ENCODE measurements at places on chromosomes 12 and 14.
A peak's percentile ranks its signal among the peaks of the same experiment; 100 is the strongest.

- DNase-seq, result peak; percentile 34
Measured at GRCh38 chr12:123715195-123715594, 3.0 kb downstream of the ATP6V0A2 start.

DNA sequence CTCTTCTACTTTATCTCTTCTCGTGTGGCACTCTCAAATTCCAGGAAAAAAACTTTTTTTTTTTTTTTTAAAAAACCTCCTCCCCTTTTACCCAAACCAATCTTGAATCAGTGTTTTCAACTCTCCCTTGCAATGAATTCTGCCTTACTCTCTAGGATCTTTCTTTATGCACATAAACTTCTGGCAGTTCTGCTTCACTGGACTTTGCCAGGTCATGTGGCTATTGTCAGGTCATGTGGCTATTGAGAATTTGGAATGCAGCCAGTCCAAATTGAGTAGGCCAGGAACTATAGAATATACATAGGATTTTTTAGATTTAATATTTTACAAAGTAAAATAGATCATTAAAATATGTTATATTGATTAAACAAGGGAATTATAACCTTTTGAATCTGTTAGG, 218.2 kb downstream of the TMTC3 start:
- DNase-seq, result no peak

DNA sequence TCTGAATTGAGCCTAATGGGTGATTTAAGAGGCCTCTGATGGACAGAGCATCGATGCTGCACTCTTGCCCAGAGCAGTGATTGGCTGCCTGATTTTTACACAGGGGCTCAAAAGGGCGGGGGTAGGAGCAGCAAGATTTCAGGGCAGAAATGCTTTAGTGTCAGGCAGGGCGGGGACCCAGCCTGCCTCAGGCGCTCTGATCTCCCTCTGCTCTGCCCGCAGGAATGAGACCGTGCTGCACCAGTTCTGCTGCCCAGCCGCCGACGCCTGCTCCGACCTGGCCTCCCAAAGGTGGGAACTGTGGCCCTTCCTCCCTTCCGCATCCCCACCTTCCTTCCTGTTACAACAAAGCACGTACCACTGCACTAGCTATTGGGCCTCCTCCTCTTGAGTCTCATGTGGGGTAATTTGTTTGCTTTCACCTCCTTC, 32.4 kb downstream of the IQSEC3 start:
- no peak for DNase-seq

DNA sequence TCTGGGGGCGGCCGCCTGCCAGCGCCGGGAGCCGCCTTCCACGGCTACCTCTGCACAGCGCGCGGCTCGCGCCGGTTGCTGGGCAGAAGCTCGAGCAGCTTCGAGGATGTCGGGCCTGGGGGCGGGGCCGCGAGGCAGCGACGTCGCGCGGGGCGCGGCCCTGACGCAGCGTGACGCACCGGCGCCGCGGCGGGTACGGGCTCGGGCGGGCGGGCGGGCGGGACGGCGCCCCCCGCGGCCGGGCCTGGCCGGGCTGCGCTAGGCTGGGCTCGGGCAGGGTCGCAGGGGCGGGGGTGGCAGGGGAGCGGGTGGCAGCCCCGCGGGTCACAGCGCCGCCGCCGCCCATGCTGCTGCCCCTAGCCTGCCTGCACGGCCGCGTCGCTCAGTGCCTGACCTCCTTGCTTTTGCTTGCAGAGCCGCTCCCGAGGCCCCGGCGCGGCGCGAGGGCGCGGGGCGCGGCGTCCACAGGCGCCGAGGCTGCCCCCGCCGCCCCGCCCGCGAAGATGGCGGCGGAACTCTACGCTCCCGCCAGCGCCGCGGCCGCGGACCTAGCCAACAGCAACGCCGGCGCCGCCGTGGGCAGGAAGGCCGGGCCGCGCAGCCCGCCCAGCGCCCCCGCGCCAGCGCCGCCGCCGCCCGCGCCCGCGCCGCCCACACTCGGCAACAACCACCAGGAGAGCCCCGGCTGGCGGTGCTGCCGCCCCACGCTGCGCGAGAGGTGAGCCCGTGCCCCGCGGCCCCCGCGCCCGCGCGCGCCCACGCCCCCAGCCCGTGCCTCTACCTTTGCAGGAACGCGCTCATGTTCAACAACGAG, at the start of gene BTBD6:
Gene BTBD6, plus strand, starts transcription at position 166 of the 814 bp plus-strand sequence. Its CDS starts 179 bp downstream, at position 345.
- peak; percentile 93 for DNase-seq

DNA sequence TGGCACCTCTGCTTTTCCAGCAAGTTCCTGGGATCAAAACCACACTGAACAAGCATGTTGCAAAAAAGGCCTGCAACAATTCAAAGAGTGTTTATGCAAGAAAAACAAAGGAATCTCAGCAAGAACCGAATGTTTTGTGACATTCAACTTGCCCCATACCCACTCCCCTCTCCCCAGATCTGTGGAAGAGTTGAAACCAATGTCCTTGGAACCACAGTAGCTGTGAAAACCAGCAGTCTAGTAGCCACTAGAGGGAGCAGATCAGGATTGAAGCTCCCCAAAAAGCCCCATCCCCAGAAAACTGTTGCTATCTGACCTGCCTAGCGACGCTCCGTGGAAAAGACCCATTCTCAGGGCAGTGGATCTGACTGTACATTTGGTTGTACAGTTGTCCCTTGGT, 27.1 kb downstream of the PRKAB1 start:
- no peak for DNase-seq

DNA sequence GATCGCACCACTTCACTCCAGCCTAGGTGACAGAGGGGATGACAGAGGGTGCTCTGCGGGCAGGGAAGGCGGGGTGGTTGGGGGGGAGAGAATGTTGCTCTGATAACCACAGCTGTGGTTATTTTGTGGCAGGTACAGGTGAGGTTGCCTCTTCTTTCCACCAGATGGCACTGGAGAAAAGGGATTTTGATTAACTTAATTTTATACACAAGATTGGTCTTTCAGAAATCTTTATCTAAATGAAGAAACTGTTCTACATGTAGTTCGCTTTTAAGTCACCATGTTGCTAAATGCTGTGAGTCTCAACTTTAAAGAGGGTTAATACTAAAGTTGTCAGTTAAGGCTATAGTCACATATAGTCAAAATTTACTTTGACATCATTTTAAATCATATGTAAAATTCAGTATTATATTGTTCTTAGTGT, 25.7 kb downstream of the FGF23 start:
- no peak for DNase-seq

GRCh38 chr12:41531147-41531829, 343.2 kb downstream of the PDZRN4 start:
- DNase-seq, result no peak

DNA sequence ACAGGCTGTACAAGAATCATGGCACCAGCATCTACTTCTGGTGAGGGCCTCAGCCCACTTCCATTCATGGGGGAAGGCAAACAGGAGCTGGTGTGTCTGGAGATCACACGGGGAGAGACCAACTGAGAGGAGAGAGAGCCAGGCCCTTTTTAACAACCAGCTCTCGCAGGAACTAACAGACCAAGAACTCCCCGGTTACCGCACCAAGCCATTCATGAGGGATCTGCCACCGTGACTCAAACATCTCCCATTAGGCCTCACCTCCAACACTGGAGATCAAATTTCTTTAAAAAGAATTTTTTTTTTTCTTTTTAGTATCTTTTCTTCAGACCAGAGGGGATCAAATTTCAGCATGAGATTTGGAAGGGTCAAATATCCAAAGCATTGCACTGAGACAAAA, 16.7 kb upstream of the AQP2 start:
- no peak for DNase-seq

DNA sequence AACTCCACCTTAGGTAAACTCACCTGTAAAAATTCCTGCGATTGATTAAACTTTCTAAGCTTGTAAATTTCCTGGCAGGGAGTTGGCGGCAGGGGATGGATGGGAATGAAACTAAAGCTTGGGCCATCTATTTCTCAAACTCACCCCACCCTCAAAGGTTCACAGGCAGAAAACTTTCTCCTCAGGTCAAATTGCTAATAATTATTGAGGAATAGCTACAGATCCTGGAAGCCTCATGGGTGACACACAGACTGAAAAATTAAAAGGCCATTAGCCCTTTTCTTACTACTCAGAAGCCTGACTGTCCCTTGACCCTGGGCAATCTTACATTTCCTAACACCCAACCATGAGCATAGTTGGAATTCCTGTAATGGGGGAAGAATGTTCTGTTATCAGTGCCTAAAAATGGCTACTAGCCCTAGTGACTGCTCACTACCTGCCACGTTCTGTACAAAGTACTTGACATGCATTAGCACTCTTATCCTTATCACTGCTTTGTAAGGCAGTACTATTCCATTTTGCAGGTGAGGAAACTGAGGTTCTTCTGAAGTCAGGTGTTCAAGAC, 12.4 kb upstream of the SYNDIG1L start:
- DNase-seq, result no peak

- DNase-seq, result peak; percentile 70
Measured at GRCh38 chr12:89863493-89863938, 154.9 kb upstream of the ATP2B1 start.

DNA sequence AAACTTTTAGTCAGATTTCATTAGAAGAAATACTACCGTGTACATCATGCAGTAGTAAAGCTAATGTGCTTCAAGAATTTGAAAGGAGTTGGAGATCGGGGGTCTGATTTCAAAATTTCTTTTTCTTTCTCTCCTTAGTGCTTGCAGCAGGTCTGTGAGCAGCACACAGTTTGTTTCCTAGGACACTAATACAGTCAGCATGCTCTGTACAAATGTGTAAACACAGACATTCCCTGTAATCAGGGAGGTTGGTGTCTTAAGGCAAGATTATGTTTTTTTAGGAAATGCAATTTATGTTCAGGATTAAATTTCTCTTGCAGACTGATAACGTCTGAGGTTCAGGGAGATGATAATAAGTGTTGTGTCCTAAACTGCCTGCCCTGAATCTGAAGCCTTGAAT, 142.7 kb downstream of the ALX1 start:
- DNase-seq, result no peak

GRCh38 chr12:109545826-109546225, 27.5 kb downstream of the MMAB start:
- DNase-seq, result no peak

- DNase-seq, result peak; percentile 43
Measured at GRCh38 chr12:32390572-32391219, 8.7 kb upstream of the FGD4 start.

GRCh38 chr12:22856178-22856577, 231.2 kb downstream of the ETNK1 start:
- DNase-seq, result no peak

GRCh38 chr12:107526555-107527180, 158.9 kb upstream of the PWP1 start:
- DNase-seq, result no peak

- DNase-seq, result no peak
Measured at GRCh38 chr12:1351926-1352325, 242.5 kb downstream of the FBXL14 start.

DNA sequence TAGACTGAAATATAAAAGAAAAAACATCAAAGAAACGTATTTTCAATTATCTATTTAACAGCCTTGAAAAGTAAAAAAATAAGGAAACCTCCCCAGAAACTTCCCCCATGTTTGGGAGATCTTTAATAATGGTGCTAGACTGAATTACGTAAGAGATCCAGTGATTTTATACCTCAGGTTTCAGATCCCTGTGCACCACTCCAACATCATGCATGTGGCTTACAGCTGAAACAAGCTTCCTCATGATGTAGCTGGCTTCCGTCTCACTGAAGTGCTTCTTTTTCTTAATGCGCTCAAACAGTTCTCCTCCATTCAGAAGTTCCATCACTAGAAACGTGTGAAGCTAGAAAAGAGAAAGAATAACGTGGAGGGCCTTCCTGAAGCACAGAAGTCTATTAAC, 78.0 kb upstream of the TTC7B start:
- no peak for DNase-seq

DNA sequence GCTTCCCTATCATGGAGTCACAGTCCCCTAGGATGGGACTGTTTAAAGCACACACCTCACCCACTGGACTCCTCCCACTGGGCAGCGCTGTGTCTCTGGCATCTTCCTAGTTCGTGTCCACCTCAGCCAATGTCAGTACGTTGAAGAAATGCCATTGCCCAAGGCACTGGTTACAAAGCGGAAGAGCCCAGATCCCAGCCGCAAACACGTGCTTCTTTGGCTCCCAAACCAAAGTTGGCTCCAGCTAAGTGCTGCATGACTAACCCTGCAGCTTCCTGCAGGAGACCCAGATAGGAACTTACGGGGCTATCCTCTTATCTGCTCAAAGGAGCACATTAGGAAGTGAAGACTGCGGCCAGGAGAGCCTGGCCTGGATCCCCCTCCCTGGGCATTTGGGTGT, 9.3 kb downstream of the SYNE3 start:
- DNase-seq, result no peak

DNA sequence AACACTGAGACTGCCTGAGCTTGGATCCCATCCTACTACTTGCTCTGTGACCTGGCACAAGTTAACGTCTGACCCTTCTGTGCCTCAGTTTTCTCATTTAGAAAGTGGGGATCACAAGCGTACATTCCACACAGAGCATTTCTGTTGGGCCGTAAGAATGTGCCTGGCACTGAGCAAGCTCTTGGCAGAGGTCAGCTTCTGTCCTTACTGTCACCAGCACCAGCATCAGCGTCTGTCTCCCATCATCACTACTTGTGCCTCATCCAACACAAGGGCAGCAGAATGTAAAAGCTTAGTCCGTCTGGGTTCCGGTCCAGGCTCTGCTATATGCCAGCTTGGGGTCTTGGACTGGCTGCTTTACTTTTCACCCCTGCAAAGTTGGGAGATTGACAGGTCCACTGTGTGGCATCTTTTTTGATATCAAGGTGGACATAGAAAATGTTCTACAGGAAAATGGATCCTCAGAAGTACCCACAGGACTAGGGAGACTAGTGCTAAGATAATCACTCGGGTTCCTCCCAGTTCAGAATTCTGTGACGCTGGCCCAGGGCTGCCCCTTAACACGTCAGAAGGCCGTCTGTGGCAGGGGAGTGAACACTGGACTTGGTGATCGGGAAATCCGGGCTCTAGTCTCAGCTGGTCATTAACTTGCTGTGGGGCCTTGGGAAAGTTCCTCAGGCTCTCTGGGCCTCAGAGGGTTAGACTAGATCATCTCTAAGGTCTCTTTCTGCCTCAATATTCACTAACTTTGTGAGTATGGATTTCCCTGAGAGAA, 65.9 kb downstream of the CACNA1C start:
- no peak for DNase-seq

GRCh38 chr14:101188571-101188915, 285.0 kb upstream of the RTL1 start:
- DNase-seq, result no peak

DNA sequence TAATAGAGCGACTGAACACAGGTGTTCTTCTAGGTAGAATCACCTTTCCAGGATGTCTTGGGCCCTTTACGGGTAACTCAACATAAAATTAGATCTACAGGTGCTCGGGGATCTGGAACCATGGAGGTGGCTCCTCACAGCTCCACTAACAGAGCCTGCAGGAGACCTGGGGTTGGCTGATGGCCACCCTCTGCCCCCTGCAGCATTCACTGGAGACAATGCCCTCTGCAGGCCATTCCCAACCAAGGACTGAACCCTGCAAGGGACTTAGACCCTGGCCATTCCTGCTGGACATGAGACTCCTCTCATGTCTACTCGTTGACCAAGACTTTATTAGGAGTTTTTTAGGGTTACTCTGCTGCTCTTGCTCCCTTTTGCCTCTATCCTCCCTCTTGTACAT, 58.5 kb upstream of the PPP4R3A start:
- no peak for DNase-seq

- DNase-seq, result no peak
Measured at GRCh38 chr12:8913702-8914032, 642 bp upstream of the PHC1 start.

GRCh38 chr14:101352567-101352966, 208.7 kb upstream of the DIO3 start:
- DNase-seq, result no peak

Measured in GM06990 (cell line).